ENCODE measurements at places on chromosomes 6 and 20.

DNA sequence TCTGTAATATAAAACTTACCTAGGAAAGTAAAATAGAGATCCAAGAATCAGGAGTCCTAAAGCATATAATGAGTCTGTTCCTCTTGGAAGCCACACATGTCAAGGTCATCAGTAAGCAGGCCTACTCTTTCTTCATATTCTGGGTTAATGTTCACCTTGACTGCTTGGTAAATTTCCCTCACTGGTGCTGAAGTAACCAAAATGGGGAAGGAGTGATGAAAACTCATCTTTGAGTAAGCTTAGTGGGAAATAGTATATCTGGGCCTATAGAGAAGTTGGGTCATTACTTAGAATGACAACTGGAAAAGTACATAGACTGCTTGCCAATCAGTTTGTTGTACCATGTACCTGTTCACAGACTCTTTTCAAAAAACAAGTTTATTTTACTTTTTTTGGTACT is 6.6 kb downstream of the TSPYL4 start:
- no peak for DNase-seq

DNA sequence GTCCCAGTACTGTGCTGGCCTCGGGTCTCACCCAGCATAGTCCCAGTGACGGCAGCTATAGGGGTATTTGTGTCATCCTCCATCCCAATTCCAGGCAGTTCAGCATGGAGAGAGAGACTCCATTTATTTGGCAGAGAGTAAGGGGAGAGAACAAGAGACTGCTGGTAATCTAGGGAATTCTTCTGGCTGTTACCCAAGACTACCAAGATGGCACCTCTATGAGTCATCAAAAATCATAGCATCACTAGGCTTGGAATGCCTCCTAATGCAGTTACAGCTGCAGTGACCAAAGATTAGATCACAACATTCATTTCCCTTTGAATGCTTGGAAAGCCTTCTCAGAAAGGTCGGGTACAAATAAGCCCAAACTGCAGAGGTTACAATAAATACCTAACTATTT is 660.4 kb upstream of the FLRT3 start:
- DNase-seq = no peak

DNA sequence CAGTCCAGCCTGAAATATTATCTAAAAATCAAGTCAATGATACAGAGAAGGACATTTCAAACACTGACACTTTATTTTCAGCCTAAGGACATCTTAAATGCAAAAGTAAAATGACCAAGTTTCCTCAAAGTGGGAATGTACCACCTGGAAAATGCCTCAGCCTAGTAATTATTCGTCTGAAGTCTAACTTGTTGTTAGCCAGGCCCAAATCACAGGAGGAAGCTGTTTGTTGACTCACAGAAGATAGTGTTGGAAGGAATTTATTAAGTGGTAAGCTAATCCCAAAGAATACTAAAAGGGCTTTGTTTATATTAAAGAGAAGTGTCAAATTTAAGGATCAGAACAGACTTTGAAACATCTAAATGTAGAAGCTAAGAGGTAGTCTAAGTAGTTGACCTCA is 2.5 kb downstream of the PDE7B start:
- DNase-seq = no peak

- no peak for DNase-seq
Observed at GRCh38 chr6:97068211-97068610, 143.7 kb downstream of the KLHL32 start.

- DNase-seq = peak; percentile 79
Observed at GRCh38 chr20:47677635-47678453, 107.4 kb downstream of the SULF2 start.

DNA sequence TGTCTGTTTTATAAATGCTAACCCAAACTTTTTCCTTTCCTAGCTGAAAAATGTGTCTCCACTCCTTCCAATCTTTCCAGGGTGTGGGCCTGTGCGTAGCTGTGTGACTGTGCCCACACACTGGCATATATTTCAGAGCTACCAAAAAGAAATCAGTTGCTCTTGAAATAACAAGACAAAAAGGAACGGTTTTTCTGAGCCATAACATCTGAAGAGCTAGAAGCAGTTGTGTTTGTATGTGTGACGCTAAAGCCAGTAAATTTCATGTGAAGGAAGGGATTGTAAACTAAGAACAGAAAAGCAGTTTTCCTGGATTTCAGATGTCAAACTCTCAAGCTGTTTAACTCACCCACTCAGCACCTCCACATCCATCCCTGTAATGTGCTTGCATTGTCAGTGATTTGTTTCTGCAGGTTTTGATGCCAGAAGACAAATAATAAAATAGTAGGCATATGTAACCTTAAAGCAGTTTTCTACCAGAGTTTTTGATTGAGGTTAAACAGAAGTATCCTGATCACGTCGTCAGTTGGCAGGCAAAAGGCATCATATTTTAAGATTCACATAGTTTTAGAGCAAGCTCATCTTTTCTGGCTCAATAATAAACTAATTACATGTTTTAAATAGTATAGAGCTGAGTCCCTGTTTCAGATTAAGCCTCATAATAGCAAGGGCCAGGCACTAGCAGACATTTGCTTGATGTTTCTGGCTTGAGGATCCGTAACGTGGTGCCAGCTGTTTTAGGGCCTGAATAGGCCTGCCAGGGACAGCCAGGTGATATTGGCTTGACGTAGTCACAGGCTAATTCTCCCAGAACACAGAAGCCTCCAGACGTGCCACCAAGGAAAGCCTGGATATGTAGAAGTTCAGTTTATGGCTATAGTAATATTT is 90.9 kb downstream of the FOXO3 start:
- DNase-seq = no peak
